Right forelimb (tissue), 1 donor: ENCODE measurements at places on chromosomes 12 and 14.

DNA sequence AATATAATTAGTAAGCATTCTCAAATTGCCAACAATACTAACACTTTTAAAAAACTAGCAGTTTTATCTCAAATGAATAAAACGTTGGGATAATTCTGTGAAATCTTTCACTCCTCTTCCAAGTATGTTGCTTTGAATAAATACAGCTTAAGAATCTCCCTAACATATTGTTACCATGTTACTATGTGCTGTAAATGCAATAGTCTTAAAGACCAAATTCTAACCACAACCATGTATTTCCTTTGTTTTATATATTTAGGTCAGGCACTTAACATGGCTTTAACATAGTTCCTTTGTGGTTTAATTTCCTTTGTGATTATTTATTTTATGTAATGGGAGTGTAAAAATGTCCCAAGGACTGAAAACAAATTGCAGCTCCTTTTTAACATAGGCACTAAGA, 33.9 kb upstream of the CCDC91 start:
- DNase-seq = no peak

- peak; percentile 7 for DNase-seq
Measured at GRCh38 chr14:101478096-101478495, 83.2 kb upstream of the DIO3 start.

DNA sequence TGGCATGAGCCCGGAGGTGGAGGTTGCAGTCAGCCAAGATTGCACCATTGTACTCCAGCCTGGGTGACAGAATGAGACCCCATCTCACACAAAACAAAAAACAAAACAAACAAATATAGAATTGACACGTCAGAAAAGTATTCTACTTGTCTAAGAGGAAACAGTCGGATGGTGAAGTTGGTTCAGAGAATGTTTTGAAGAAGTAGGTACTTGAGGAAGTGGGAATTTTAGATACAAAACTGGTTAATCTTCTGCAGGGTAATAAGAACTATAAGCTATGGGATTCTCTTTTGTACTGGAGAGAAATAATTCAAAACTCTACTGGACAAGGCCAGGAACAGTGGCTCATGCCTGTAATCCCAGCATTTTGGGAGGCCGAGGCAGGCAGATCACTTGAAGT, 14.6 kb upstream of the TCTN1 start:
- DNase-seq = no peak

GRCh38 chr12:79200176-79200575, 335.6 kb downstream of the SYT1 start:
- no peak for DNase-seq

- no peak for DNase-seq
Measured at GRCh38 chr12:46217541-46218321, 51.1 kb downstream of the SLC38A1 start.

- no peak for DNase-seq
Measured at GRCh38 chr12:93759512-93760081, 82.4 kb downstream of the CRADD start.

DNA sequence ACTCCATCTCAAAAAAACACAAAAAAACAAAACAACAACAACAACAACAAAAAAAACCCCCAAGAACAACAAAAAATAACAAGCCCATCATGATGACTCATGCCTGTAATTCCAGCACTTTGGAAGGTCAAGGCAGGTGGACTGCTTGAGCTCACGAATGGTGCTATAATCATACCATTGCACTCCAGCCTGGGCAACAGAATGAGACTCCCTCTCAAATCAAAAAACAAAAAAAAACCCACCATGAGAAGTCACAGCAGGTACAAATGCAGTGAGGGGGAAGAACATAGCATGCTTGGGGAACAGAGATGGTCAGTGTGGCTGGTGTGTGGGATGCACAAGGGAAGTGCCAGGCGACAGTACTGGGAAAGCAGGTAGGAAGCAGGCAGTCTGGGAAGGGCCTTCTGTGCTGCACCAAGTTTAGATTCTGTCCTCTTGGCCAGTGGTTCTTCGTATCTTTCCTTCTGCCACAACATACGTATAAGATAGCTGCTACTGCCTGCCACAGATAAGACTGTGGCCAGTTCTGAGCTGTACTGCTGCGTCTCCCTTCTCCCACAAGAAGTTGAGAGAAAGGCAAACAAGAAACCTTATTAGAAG, 28.0 kb downstream of the ATG14 start:
- DNase-seq = no peak

GRCh38 chr12:98856897-98857540, 211.9 kb downstream of the APAF1 start:
- no peak for DNase-seq

GRCh38 chr12:64580681-64581080, 29.6 kb upstream of the RASSF3 start:
- DNase-seq = no peak

DNA sequence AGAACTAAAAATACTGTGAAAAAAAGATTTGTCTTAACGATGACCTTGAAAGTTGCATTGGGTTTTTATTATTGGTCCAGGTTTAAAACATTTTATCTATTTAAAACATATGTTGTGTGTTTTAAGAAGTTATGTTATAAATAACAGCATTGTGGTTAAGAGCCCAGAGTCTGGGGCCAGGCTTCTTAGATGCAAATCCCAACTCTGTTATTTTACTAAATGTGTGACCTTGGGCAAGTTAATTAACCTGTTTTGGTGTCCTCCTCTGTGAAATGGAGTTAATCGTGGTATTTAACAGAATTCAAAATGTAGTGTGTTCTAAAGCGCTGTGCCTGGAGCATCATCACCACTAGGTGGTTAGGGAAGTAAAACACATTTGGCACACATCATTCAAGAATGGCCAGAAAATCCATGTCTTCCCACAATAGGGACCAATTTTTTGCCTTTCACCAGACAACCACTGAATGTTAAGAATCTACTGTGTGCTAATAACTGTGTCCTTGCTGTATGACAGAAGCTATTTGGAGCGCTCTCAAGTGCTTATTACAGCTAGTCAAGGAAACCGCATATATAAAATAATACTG, 133.3 kb downstream of the MON2 start:
- no peak for DNase-seq

DNA sequence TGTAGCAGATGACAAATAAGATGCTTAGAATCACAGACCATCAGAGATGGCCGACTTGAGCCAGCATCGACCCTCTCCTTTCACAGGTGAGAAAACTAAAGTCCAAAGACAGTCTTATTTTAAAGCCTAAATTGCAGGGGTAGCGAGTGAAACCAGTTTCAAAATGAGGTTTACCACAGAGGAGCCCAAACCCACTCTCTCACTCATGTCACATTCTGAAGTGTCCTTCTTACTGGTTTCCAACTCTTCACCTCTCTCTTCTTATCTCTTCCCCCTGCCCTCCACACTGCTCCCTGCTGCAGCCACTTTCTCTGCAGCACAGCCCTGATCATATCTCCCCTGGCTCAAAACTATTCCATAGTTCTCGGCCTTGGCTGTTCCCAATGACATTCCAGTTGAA, 57.0 kb upstream of the NID2 start:
- no peak for DNase-seq

- DNase-seq = no peak
Measured at GRCh38 chr12:52655720-52656124, 3.7 kb upstream of the KRT2 start.

GRCh38 chr14:104085032-104085888, at the start of gene ASPG:
TSS of gene ASPG (plus strand) at chr14:104085700. CDS start at chr14:104085771, 71 bp downstream.
- peak; percentile 48 for DNase-seq

DNA sequence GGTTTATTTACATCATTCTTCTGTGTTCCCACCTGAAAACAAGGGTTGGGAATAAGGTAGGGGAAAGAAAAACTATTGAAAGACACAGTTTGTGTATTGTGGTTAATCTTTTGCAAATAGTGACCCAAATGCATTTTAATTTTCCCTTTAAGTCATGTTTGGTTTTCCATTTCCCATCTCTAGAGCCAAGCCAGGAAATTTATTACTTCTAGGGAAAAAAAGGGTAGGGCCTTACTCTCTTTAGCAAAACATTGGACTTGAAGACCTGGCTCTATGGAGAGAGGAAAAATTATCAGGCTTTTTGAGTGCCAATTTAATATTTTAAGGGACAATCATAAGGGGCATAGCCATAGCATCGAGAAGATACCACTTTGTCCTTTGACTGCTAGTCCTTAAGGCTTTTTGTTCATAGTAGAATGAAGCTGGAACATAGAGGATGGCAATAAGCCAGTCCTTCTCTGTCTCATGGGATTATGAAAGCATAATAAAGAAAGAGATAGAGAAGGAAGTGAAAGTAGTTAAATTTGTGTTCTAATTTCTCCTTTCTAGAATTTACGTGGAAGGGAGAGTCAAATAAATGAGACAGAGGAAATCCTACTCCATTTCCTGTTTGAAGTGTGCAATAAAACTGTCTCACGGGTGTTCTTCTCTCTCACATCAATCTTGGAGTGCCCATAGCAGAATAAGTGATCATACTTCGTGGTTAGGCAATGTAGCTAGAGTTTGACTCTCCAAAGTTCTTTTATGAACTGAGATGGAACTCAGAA, 50.9 kb upstream of the PPFIA2 start:
- no peak for DNase-seq

DNA sequence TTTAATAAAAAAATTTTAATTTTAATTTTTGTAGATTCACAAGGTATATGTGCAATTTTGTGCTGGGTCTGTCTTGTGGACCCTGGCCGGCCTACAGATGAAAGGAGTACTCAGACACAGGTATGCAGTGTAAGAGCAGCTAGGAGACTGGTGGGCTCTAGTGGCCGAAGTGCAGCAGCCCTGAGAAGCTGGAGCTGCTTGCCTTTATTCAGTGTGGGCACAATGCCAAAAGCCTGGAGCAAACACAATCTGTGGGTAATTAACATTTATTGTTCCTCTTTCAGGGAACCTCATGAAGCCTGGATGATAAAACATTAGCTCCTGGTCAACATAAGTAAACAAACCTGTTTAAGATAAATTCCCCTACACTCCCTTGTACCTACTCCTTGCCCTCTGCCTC, 135.7 kb upstream of the SEL1L start:
- DNase-seq = no peak

- no peak for DNase-seq
Measured at GRCh38 chr14:104228716-104229533, 90.5 kb downstream of the KIF26A start.

GRCh38 chr12:51341251-51342007, 5.0 kb downstream of the CELA1 start:
- peak; percentile 76 for DNase-seq

DNA sequence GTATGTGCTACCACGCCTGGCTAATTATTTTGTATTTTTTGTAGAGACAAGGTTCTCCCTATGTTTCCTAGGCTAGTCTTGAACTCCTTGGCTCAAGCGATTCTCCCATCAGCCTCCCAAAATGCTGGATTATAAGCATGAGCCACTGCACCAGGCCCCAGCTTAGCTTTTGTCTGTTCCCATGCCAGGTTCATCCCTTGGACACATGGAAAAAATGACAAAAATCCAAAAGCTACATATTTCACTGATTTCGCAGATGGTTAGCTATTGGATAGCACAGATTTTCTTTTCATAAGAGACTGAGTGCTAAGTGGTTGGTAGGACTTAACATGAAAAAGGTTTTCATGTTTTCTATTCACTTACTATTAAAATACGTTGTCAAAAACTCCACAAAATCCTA, 286.6 kb upstream of the KITLG start:
- DNase-seq = no peak

DNA sequence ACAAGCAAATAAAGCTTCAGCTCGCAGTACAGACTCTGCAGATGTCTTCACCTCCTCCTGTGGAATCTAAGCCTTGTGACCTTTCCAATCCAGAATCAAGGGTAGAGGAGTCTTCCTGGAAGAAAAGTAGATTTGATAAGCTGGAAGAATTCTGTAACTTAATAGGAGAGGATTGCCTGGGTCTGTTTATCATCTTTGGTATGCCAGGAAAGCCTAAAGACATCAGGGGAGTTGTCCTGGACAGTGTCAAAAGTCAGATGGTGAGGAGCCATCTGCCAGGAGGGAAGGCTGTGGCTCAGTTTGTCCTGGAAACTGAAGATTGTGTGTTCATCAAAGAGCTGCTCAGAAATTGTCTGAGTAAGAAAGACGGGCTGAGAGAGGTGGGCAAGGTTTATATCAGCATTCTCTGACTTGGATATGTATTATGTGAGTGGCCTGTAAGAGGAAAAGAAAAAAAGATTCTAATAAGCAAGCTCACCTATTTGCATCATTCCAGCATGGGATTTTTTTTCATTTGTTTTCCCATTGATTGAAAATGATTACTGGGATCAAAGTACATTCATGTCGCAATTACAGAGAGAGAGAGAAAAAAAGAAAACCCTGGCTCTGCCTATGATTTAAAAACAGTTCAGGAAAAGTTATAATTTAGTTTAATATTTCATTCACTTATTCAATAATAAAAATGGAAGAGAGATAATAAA, 767 bp downstream of the REP15 start:
- DNase-seq = no peak

DNA sequence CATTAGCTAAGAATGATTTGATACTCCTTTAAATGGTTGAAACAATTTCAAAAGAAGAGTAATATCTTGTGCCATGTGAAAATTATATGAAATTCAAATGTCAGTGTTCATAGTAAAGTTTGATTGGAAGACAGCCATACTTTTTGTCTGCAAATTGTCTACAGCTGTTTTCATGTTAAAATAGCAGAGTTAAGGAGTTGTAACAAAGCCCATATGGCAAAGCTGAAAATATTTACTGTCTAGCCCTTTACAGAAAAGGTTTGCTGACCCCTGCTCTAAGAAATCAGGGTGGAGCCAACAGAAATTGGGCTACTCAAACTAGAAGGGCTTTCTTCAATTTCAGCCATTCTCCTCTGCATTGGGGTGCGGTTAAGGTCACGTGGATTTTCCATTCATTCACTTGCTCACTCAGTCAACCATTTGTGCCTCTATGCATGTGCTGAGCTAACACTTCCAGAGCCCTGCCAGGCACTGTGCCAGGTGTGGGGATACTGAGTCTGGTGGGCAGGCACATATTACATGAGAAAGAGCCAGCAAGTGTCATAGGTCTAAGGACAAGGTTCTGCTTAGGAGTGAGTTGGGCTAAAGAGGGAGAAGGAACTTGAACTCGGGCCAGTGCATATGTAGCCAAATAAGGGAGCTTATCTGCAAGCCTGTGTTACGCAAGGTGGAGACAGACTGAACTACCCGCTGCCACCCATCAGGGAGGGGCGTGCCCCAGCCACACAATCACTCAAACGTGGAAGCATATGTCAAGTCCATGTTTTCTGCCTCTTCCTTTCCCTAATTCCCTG, 139.8 kb upstream of the NOS1 start:
- DNase-seq = no peak

DNA sequence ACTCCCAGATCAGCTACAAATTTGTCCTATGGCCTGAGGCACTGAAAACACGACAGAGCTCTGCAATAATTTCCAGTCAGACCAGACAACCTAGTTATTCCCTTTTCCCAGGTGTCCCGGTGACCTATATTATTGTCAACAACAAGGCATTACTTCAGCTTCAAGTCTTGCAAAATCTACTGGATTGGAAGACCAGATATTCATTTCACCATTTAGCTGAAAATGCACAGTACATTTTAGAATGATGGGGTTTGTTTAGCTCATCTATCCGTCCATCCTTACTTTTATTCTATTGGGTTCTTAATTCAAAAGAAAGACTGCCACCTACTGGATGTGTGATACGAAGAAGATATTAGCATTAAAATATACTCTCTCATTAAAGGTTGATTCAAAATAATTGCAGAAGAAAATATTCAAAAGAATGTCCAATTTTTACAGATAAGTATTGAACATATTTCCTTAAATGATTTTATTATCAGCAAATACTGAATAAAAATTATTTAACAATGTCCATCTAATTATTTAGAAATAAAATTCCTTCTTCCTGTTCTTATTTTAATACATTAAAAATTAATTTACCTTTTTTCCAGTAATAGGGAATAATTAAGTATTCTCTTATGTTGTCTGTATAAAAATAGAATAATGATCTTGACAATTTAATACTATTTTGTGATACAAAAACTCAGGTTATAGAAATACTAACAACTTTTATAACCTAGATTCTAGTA, 244.9 kb upstream of the LRIG3 start:
- DNase-seq = no peak
